WTC11 (cell line): ENCODE measurements at places on chromosomes 11 and 22.

- DNase-seq = no peak
Observed at GRCh38 chr22:19169947-19170318, 8.6 kb downstream of the SLC25A1 start.

GRCh38 chr11:50070389-50070788 is 37.7 kb downstream of the OR4C45 start:
- no peak for DNase-seq

DNA sequence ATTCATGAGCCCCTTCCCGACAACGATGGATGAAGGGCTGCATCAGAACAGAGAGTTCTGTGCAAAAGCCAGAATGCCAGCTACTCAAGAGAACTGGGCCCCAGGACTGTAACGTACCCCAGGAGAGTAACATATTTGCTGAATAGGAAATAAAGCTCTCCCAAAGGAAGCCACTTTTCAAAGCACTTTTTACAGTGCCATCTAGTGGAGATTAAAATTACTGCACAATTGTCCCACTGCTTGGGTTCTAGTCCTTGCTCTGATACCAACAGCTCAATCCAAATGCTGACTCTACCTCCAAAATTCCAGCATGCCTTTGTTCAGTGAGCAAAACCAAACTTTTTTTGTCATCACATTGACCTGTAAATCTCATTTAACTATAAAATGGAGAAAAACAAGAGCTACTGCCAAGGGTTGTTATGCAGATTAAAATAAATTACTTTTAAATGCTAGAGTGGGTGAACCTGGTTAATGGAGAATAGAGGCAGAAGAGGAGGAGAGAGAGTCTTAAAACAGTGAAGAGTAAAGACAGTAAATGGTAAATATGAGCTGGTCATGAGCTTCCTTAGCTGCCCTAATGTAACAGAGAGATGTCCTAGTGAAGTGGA is 87.6 kb upstream of the FSHB start:
- DNase-seq = no peak

GRCh38 chr11:131908316-131908715 is 537.9 kb downstream of the NTM start:
- no peak for DNase-seq

DNA sequence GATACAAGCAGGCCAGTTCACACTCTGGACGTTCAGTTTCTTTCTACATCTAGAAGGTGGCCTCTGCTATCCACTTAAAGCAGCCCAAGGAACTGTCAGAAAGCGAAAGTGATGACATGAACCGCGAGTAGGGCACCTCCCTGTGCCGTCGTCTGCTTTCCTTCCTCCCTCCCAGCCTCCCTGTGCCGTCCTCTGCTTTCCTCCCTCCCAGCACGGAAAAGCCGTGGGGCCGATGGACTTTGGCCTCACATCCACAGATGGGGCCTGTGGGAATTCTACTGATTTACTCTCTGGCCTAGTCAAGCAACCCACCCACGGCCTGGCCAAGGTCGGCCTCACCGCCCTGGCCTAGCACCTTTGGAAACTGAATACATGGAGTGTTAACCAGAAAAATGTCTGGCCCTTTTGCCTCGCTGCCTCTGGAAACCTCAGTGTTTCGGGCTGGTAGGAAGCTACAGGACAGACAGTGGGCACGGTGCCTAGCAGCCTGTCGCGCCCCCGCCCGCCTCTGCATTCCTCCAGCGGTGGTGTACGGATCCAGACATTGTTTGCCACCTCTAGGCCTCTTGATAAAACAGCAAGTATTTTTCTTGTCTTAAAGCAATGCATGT is 14.2 kb downstream of the PEX26 start:
- no peak for DNase-seq

- no peak for DNase-seq
Observed at GRCh38 chr22:37511395-37512104, 7.7 kb downstream of the CARD10 start.

GRCh38 chr22:36315325-36315724 is 62.4 kb downstream of the APOL1 start:
- DNase-seq = no peak

- DNase-seq = no peak
Observed at GRCh38 chr11:126338346-126339055, 17.0 kb upstream of the ST3GAL4 start.

DNA sequence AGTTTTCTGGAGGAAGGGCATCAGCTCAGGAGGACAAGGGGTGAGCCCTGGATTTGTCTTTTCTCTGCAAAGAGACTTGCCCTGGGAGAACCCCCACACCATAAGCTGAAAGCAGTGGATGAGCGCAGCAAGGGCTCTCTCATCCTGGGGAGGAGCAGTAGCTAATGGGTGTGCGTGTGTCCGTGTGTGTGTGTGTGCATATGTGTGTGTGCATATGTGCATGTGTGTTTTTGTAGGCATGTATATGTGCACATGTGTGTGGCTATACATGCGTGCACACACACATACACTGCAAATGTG is 45.3 kb downstream of the SMIM38 start:
- DNase-seq = peak; percentile 4

DNA sequence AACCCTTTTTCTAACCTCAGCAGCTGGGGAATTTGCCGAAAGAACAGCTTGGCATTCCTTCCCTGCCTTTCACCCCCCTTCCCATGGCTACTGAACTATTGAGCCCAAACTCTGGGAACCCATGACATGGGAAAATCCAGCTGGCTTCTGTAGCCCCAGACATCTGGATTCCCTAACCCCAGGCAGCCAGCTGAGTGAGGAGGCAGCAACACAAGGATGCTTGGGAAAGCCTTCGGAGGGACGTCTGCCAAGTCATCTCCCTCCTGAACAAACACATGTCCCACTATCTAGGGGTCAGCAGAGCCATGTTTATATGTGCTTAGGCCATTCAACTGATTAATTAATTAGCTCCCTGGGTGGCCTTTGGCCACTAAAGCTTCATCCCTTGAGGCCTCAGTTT is 21.6 kb downstream of the LRRC55 start:
- no peak for DNase-seq

DNA sequence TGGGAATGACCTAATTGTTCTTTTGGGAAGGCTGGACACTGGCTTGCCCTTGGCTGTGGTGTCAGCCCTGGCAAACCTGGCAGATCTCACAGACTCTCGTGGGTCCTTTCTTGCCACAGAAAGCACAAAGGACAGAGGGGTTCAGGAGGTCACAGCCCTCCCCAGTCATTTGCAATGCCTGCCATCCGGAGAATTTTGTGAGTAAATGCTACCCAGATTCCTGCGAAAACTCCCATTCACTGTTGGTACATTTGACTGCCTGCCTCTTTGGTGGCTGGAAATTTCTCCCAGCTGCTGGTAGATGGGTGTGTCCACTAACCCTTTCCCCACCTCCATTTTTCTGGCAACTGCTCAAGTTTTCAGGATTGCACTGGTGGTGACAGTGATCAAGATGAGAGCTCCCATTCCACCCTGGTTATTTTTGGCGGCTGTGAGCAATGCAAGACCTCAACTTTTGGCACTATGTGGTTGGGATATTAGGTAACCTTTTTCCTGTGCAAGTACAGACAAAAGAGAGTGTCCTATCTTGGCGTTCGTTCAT is 155.7 kb downstream of the NAV2 start:
- DNase-seq = no peak

DNA sequence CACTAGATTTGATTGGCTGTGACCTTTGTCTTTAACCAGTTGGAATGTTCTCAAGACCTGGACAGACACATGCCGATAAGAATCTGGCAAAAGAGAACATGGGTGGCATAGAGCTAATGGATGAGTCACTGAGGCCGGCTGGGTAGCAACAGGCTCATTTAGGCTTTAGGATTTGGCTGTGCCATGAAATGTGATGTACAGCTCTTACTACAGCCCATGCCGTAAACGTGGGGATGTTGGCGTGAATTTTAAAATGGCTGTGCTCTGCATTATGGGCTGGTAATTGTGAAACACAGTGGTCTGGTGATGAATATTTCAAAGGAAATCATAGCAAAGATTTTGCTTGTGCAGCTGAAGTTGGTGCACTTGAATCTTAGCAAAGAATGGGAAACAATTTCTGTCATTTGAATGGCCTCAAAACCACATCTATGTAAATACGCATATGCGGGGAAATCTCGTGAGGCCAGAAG is 332.4 kb downstream of the TBC1D22A start:
- DNase-seq = no peak

- no peak for DNase-seq
Observed at GRCh38 chr11:80980227-80980626, 1539.4 kb upstream of the TENM4 start.

- DNase-seq = peak; percentile 69
Observed at GRCh38 chr11:58567889-58568512, 7.7 kb downstream of the LPXN start.

GRCh38 chr22:24033731-24034130 is 22.6 kb downstream of the CABIN1 start:
- no peak for DNase-seq

DNA sequence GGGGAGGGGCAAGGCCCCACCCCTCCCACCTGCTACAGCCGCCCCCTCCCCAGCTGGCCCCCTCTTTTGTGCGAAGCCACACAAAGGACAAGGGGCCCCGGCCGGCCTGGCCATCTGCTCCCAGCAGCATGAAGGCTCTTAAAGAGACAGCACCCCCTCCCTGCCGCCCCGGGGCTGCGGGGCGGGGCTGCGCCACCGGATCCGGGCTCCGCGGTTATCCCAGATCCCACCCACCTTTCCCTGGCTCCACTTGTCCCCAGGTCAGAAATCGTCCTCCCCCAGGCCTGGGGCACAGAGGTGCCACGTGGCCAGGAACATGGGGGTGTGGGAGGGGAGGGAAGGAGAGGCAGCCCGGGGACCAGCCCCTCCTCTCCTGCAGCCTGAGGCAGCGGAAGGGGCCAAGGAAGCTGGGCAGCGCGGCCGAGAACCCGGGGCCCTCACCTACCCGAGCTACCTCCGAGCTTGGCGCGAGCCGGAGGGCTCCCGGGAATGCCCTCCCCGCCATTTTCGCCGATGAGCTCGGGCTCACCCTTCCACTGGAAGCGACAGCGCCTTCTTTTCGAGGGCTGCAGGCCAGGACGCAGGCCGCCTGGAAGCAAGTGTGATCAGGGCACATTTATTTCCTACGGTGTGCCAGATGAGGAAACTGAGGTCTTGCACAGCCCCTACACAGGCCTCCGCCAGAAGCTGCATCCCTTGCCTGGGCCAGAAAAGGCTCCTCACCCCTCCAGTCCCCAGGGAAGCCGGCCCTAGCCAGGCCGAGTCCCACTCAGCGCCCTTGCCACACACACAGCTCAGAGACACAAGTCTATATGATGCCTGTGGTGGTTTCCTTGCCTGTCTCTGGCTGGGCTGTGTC is 2.5 kb upstream of the RCOR2 start:
- DNase-seq = peak; percentile 94

GRCh38 chr22:33893512-33893911 is 26.8 kb downstream of the LARGE1 start:
- no peak for DNase-seq

DNA sequence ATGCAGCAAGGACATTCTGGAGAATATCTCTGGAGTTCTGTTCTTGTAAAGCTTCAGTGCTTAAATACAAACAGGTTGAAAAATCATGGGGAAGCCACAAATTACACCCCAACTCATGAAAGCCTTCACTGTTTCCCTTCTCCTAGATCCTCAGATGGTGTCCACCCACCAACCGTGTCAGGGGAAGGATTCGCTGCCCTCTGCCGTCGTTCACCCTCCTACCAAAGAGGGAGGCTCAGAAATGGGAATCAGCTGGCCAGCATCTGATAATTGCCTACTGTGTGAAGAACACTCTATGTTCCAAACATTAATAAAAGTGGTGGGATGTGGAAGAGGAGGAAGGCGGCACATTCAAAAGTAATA is 7.4 kb upstream of the HEPACAM start:
- no peak for DNase-seq

DNA sequence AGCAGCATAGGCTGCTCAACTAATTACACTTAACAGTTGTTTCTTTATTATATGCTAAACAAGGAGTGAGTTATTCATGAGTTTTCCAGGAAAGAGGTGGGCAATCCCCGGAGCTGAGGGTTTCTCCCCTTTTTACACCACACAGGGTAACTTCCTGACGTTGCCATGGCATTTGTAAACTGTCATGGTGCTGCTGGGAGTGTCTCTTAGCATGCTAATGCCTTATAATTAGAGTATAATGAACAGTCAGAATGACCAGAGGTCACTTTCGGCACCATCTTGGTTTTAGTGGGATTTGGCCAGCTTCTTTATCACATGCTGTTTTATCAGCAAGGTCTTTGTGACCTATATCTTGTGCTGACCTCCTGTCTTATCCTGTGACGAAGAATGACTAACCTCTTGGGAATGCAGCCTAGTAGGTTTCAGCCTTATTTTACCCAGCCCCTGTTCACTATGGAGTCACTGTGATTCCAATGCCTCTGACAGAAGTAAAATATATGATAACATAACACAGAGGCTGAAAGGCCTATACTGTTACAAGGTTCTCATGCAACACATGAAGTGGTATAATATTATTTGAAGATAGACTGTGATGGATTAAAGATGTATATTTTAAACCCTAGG is 41.3 kb upstream of the RDX start:
- DNase-seq = no peak

DNA sequence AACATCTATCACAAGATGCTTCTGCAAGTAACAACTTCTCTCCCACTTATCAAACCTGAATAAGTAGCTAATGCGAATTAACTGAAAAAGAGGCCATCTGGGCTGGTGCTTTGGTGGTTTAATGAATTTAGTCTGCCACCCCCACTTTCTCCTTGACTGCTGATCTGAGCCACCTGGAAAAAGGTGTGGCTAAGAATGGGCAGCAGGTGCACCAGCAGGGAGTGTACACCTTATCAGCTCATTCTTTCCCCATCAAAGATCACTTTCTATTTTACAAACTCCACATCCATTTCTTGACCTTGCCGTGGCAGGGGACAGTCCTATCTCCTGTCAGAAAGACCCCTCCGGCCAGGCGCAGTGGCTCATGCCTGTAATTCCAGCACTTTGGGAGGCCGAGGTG is 6.5 kb downstream of the RFPL3 start:
- DNase-seq = no peak

DNA sequence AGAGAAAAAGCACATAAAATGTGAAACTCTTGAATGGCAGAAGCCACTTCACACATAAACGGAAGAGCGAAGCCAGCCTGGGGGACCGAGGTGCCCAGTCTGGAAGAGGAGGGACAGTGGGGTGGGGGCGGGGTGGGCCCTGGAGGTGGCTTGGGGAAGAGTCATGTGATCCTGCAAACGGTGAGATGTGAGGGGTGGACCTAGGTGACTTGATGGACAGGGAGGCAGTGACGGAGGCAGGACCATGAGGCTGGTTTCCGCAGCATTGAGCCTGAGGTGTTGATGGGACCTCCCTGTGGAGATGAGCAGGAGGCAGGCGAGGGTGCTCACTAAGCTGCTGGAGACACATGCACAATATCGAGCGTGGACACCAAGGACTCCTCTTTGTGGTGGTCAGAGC is 16.8 kb downstream of the ZDHHC24 start:
- DNase-seq = peak; percentile 25

DNA sequence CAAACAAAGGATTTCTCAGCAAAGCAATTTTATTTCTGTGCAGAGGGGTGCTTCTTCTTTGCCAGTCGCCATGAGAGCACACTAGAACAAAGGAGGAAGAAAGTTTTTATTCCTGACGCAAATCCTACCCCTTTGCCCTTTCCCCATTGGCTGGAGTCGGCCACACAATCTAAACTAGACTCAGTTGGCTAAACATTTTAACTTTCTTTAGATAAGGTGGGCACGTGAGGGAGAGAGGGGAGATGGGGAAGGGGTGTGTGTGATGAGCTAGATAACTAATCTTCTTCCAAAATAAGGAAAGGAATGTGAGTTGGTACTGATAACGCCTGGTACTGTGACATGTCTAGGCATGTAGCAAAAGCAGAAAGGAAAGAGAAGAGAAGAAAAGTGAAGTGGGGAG is 626 bp downstream of the TRIM22 start:
- no peak for DNase-seq
